Right atrium auricular region (tissue), 2 donors: ENCODE measurements at places on chromosomes 4 and X.

DNA sequence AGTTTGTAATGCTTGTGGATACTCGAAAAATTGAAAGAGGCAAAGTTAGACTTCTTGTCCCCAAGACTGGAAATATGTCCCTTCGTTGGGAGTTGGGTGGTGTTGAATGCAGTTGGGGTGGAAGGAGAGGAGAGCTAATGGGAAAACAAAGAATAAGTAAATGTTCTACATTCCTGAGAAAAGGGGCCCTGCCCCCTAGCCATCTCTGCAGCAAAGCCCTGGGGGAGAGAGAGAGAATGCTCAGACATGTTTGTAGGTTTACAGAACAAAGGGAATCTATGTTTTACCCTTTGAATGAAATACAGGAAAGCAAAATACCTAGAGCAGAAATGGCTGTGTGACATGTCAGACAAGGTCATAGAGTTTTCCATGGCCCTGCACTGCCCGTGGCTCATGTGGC lies 88.1 kb downstream of the RASL11B start:
- no peak for DNase-seq

DNA sequence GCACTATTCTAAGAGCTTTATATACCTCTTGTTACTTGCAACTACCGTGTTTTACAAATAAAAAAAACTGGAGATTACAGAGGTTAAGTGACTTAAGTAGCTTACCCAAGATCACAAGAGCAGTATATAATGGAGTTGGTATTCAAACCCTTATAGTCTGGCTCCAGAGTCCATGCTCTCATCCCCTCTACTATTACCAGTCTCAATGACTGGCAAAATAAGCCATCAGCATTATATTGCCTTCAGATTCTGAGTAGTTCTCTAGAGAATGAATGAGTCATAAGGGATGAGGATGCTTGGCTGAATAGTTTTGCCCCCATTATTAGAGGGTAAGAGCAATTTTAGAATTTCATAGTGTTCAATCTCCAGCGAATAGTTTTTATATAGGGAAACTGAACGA lies 170.1 kb upstream of the ATOH1 start:
- no peak for DNase-seq

GRCh38 chr4:147017081-147017480 lies 71.4 kb upstream of the TTC29 start:
- DNase-seq, result no peak

GRCh38 chr4:1042352-1043055 lies 31.1 kb downstream of the FGFRL1 start:
- DNase-seq, result no peak

DNA sequence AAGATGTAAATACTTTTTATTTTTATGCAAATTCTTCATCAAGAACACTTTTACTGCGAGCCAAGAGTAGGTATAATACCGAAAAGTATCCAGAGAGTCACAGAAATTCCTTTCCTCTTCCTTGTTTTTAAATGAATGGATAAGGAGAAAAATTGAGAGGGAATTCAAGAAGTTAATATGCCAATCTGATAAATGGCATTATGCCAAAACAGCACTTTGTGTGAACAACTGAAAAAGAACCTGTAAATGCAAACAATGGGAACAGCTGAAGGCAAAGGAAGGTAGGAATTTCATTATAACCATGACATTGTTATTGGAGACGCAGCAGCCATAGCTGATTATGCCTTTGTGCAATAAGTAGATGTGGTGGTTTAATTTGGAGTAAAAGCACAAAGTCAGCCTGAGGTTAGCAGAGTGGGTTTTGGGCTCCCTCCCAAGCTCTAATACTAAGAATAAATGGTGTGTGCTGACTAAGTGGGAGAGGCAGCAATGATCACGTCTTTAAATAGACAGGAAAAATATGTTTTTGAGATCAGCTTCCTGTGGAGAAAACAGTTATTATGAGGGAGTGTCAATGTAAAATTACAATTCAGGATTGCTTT lies 209.8 kb upstream of the NDST4 start:
- DNase-seq, result no peak

DNA sequence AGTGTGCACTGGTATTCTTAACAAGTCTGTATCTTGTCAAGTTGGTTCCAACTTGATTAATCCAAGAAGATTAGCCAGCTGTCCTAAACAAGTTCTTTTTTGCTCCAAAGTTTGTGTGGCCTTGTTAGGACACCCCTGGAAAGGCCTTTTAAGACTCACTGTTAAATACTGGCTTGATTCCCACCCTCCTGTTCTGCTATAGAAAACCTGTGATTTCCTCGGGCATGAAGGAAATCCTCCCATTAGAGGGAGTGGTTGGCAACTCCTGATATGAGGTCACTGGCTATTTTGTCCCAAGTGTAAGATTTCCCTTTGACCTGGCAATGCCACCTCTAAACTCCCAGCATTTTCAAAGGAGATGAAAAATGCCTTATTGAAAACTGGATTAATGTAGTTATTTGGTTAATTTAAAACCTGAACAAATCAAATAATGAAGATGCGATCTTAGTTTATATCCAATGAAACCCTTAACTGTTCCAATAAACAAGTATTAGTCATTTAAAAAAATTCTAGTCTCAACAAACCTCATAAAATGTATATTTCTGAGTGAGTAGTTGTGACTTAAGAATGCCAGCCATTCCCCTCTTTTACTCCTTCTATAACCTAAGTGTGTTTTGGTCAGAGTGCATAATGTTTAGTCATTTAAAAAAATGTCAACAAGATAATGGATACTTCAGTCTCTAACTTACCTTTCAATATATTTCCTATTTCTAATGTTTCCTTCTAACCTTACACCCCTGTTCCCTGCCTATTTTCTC lies 94.4 kb downstream of the NPNT start:
- DNase-seq, result no peak

DNA sequence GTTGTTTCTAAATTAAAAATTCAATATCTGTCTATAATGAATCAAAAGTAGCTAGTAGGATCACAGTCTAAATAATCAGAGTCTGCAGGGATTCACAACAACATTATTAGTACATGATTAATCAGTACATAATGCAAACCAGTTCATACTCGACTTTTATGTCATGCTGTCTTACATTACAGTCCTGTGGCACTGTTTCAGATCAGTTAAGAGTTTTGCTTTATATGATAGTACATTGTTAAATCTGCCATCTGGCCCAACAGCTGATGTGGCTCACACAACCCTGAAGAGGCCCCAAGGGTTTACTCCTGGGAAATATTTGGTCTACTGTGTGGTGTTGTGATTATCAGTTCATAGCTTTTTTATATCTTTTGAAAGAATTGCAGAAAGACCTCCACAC lies 247.1 kb upstream of the ETNPPL start:
- DNase-seq, result no peak

DNA sequence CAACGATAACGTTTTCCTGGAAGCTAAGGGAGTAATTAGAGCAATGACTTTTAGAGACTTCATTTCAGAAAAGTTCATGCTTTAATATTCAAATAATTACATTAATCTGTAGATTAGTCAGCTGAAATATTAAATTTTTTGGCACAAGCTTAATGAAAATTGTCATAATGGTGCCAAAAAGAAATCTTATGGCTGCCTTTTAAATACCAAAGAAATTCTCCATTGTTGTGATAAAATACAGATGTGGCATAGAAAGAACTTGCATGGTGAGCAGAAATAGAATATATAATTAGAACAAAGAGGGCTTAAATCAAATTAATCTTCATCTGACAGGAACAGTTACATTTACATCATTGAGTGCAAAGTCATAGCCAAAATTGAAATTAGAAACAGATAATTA lies 263.5 kb downstream of the AFF2 start:
- no peak for DNase-seq

DNA sequence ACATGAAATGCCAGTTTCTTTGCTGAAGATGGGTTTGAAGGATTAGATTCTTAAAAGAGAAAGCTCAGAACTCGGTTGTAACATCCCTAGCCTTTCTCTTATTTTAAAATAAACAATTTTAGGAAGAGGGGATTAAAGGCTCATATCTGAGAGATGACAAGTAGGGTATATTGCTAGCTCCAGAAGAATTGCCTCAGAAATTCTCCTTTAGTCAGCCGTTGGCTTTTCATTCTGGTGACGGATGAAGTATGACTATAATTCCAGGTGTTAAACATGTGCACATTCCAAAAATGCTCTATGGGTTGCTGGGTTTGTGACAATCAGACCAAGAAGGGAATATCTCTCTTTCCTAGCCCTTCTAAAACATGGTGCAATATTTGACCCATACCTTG lies 17.8 kb downstream of the DKK2 start:
- DNase-seq, result no peak

DNA sequence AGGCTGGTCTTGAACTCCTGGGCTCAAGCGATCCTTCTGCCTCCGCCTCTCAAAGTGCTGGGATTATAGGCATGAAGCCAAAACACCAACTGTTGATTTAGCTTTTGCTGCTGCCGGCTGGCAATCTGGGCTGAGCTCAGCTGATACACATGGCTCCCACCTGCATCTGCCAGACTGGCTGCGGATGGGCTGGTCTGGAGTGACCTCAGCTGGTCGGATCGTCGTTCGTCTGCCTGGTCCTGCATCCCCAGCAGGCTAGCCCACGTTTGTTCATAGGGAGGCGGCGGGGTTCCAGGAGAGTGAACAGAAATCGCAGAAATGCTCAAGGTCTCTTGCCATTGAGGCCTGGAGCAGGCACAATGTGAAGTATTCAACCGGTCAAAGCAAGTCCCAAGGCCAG lies 74.4 kb upstream of the DDX3X start:
- DNase-seq, result no peak

DNA sequence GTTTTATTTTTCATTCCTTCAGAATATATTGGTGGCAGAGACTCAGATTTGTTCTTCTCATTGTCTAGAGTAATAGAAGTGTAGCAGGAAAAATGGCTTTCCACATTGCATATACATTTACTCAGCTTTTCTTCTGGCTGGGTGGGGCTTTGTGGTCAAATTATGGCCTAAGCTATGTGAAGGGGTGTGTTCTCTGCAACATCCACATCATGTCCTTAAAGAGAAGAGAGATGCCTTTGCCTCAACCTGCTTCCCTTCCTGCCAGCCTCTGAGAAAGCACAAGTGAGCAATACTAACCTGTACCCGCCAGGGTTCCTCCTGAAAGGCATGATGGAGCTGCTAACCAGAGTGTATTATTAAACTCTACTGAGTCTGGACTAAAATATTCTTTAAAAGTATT lies 695.6 kb upstream of the FAM241A start:
- DNase-seq, result no peak
